ENCODE measurements at places on chromosomes 3 and 15.

- peak; percentile 27 for DNase-seq
These were observed 1.6 kb upstream of the INTS14 start for GRCh38 chr15:65612616-65612946.

DNA sequence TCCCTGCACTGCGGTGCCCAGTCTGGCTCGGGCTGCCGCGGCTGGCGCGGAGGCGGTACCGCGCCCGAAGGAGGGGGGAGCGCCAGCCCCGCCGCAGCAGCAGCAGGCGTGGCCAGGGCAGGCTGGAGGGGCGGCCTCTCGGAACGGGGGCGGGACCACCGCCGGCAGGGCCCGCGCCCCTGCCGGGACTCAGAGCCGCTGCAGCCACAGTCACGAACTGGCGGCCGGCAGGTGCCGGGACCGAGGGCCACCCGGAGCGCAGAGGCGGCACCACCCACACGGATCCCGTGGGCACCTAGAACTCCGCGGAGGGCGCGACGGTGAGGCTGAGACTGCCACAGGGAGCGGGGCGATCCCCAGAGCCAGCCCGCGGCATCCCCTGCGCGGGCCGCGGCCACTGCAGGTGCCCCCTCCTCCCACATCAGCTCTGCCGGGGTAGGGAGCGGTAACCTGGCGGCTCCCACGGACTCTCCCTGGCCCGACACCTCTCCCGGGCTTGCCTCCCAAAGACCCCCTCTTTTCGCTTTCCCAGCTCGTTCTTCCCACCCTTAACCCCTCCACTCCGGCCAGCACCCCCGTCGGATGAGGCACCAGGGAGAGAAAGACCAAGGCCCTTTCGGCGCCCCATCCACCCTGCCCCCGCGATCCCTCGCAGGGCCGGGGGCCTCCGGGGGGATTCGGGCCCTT is at the start of gene VWA5B2:
TSS of gene VWA5B2 (plus strand) at position 192 of the 687 bp plus-strand sequence. CDS start 944 bp downstream, outside the sequence.
- DNase-seq, result peak; percentile 43

DNA sequence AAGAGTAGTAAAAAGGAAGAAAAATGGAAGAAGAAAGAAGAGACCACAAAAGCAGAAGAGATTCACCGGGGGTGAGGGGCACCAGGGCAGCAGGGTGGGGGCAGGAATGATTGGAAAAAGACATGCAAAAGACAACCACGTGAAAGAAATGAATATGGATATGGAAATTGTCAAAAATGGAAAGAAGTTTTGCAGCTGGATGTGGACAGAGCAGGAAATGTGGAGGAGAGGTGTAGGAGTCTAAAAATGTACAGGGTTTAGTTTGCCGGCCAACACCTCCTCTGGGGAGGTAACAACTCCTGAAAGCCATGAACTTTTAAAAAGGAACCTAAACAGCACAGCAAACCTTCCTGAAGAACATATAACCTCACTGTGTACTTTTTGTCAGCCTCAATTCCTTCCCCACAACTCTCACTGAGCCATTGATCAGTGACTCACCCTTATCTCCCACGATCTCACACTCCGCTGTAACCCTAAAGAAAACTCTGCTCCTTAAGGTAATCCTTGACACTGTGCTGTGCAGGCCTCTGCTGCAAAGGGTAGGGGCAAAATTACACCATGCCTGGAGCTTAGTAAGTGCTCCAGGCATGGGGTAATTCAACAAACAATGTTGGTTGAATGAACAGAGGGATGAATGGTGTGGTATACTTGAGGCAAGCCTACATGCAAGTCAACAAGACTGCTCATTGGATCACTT is 100.2 kb upstream of the BOC start:
- DNase-seq, result peak; percentile 65

DNA sequence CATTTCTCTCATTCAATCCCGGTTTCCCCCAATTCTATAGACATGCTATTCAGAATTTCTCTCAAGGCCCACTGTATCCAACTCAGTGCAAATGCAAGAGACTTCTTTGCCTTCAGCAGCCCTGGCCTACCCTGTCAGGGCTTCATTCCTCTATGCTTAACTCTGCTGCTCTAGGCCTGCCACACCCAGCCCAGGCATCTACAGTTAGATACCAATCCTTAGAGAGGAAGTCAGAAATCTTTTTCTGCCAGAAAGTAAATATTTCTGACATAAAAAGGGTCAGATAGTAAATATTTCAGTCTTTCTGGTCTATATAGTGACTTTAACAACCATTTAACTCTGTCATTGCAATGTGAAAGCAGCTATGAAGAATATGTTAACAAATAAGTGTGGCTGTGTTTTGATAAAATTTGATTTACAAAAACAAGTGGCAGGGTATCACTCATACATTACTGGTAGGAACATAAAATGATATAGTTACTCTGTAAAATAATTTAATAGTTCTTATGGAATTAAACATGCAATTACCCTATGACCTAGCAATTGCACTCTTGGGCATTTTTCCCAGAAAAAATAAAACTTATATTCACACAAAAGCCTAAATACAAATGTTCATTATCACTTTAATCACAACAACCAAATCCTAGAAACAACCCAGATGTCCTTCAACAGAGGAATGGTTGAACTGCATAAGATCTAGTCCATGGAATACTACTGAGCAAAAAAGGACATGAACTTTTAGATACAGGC is 942.0 kb downstream of the SQOR start:
- DNase-seq, result no peak
